ACHN (cell line): ENCODE measurements at places on chromosomes 6 and 20.
A peak's percentile ranks its signal among the peaks of the same experiment; 100 is the strongest.

DNA sequence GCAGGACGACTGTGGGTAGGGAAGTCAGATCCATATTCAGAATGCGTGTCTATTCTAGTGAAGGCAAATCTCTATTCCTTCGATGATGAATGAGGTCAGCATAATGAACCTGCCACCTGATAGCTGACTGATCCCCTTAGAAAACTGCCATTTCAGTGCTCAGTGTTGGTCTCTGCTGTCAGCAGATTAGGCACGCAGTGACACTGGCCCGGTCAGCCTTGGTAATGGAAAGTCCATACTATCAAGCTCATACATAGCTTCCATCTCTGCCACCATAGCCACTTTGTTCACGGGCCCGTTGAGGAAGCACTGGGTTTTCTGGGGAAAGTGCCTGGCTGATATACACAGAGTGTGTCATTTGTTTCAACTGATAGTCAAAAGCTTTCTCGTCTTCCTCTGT is 54.0 kb downstream of the C6orf52 start:
- DNase-seq, result no peak

GRCh38 chr20:14673164-14673563 is 335.8 kb upstream of the FLRT3 start:
- no peak for DNase-seq

- DNase-seq, result no peak
Observed at GRCh38 chr6:167699141-167699931, 127.4 kb upstream of the AFDN start.

GRCh38 chr6:141848029-141848890 is 284.5 kb upstream of the GJE1 start:
- no peak for DNase-seq

GRCh38 chr6:134934793-134935485 is 15.0 kb downstream of the ALDH8A1 start:
- no peak for DNase-seq

GRCh38 chr20:10672624-10673127 is 1.1 kb downstream of the JAG1 start:
- DNase-seq, result peak; percentile 67

DNA sequence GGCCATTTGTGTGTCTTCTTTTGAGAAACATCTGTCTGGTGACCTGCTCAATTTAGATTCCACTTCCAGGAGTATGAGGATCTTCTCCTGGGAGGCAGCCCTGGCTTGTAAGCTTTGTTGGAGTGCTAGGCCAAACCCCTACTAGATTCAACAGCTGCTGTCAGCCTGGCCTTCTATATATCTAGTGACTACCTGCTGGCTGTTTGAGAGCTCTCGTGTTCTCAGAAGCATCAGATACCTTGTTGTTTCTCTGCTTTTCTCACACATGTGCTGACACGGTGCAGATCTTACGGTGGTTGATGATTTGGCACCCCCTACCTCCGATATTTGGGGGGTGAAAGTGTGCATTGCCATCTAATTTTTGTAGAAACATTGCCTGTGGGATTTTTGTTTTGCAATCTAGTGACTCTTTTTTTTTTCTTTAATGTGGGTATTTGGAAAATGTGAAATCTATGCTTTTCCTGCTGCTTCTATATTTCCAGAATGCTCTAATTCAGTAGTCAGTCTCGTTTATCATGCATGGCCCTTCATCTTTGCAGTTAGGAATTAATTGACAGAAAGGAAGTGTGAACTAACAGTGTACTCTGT is 4.7 kb downstream of the CCN2 start:
- DNase-seq, result peak; percentile 38

DNA sequence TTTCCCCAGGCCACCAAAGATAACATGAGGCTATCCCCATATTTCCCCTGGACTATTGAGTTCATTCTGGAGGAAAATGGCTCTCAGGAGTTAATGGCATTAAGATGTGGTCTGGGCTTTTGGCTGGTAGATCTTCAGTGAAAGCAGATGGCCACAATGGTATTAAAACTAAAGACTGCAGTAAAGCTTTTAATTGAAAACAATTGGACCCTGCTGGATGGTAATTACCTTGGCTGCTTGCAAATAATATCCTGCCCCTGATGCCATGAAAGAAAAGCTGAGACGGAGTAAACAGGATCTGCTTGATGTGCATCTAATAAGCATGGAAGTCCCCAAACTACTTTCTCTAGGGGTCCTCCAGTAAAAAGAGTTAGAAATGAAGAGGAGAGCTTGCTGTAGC is 255.8 kb downstream of the QKI start:
- no peak for DNase-seq

DNA sequence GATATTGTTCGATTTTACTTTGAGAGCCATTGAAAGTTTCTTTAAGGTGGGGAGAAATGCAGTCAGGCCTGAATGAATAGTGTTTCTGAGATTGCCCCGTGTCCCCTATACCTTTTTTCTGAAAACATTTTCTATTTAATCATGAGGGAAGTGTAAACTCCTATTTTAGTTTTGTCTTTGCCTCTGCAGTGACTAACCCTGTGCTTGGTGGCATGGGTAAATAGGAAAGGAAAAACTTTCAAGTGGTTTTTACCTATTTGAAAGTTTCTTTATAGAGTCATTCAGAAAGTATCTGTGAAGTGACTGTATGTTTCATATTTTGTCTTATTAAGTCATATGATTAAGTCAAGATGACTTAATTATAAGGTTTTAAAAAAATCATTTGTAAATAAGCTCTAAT is 14.5 kb downstream of the SNRNP48 start:
- DNase-seq, result no peak

GRCh38 chr6:149963462-149964307 is at the start of gene ULBP1:
Gene ULBP1 (plus strand): TSS chr6:149963943. CDS start chr6:149964050, 107 bp downstream.
- peak; percentile 81 for DNase-seq

GRCh38 chr6:125268765-125269164 is 33.0 kb downstream of the HDDC2 start:
- no peak for DNase-seq

GRCh38 chr20:9028419-9028818 is 40.5 kb upstream of the PLCB4 start:
- no peak for DNase-seq

DNA sequence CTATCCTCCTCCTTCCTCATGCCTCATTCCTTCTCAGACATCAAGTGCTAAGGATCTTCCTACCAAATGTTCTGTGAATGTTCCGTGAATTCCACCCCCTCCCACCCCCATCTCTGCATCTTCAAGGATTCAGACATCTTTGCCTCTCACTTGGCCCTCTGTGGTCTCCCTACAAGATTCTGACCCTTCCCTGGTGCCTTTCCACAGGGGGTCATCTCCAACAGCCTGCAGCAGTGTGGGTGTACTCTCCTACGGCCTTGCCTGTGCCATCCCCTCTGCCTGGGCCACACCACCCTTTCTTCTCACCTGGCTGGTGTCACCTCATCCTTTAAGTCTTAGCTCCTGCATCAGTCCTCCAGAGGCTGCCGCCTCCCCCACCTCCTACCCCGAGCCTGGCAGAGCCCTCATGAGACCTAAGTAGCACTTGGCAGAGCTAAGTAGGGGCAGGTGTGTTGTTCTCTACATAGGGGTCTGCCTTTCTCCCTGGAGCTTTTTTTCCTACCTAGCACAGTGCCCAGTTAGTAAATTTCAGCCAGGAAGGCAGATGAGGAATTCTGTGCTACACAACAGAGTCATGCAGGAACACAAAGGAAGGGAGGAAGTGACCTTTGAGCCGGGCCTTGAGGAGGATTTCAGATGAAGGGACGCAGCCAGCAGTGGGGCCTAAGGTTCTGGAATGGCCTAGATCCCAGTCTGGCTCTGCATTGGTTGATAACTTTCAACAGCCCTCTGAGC is 43.1 kb downstream of the TM9SF4 start:
- DNase-seq, result no peak

GRCh38 chr6:86193821-86194220 is 551.1 kb upstream of the SYNCRIP start:
- no peak for DNase-seq
